ENCODE measurements at places on chromosomes 3 and 15. TPM values are rescaled to one million over a fixed set of nuclear protein-coding genes. Genes with fewer than 3 reads are reported as not detected.

STX19 gene
- total RNA-seq, result 7.5 TPM

LRRC15 gene
- 0.29 TPM for total RNA-seq

PIERCE2 gene
- 6.5 TPM for total RNA-seq

DNA sequence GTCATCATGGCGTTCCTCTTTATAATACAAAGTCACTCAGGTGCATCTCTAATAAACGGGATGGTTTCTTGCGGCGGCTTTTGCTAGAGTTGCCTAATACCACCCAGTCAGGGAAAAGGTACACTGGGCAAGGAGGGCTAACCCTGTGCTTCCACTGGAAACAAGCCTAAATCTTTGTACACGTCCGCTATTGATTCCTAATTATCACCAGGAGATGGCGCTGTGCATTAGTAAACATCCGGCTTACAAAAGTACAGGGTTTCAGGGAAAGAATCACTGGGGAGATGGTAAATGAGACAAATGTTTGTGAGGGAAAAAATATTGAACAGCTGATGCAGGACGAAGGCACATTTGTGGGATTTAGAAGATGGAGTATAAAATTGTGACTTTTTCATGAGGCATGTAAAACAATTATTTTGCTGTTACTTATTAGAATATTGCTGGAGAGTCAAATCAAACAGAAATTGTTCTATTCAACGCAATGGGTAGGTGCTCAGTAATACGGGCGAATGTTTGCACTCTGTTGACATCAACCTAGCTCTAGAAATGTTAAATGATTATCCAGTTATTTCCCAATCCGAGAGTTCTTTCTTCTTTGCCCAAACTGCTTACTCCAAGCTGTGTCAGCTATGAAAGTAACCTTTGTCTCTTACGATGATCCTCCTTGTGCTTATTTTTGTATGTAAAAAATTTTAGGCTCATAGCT lies 50.6 kb downstream of the GMNC start:
- no peak for DNase-seq

DNA sequence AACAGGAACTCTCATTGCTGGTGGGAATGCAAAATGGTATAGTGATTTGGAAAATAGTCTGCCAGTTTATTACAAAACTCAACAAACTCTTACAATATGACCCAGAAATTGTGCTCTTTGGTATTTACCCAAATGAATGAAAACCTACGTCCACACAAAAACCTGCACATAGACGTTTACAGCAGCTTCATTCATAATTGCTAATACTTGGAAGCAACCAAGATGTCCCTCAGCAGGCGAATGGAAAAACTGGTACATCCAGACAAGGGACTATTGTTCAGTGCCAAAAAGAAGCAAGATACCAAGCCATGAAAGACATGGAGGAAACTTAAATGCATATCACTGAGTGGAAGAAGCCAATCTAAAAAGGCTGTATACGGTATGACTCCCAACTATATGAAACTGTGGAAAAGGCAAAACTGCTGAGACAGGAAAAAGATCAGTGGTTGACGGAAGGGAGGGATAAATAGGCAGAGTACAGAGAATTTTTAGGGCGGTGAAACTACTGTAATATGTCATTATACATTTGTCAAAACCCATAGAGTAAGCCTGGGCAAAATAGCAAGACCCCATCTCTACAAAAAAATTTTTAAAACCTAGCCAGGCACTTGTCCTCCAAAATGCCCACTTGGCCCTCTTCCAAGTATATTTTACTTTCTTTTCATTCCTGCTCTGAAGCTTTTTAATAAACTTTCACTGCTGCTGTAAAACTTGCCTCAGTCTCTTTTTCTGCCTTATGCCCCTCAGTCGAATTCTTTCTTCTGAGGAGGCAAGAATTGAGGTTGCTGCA lies 4.9 kb upstream of the MKRN2OS start:
- DNase-seq, result no peak

GRCh38 chr3:83559082-83559481 lies 1399.7 kb upstream of the CADM2 start:
- no peak for DNase-seq

DNA sequence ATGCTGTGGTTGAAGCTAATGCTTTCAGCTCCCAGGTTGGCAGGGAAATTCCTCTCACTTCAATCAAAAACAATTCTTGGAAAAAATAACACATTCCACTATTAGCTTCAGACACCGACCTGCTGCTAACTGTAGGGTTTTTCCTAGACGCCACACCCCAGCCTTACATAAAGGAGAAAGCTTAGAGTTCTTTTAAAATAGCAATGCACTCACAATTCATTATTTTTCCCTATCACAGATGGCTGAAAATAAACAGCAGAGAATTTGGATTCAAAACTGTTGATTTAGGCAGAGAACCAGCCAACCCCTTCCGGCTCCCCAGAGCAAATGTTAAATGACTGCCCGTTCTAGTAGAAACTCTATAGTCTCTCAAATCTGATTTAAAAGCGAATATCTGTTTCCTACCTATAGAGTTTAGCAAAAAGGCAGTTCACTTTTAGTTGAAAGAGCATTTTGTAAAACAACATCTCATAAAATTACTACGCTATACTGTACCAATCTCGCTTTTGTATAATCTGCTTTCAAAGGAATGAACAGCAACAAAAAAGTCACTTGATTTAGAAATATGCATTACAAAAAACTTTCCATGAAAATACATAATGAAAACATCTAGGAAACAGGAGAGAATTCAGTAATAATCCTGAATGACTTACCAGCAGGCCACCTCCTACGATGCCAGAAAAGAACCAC lies 586 bp downstream of the TM4SF1 start:
- DNase-seq, result no peak

- DNase-seq, result no peak
Measured at GRCh38 chr3:14721126-14721864, 46.4 kb downstream of the C3orf20 start.

DNA sequence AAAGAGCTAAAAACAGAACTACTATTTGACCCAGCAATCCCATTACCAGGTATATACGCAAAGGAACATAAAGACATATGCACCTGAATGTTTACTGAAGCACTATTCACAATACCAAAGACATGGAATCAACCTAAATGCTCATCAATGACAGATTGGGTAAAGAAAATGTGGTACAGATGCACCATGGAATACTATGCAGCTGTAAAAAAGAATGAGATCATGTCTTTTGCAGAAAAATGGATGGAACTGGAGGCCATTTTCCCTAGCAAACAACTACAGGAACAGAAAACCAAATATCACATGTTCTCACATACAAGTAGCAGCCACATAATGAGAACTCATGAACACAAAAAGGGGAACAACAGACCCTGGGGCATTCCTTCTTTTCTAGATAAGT lies 208.9 kb upstream of the LRRFIP2 start:
- DNase-seq, result no peak

DNA sequence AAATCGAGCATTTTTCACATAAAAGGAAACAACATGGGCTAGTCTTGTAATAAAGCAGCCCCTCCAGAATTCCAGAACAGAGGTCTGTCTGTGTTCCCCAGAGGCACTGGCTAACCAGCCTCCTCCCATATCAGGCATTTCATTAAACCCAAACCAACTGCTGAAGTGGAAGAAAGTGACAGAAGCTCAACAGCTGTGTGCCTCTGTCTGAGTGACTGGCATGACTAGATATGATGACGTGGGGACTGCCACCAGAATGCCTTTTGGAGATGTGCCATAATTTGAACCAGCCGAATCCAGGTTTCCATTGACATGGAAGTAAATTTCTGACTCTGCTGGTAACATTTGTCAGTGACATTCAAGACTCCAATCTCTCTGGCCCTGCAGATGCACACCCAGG lies 8.7 kb downstream of the LIMD1 start:
- DNase-seq, result no peak

DNA sequence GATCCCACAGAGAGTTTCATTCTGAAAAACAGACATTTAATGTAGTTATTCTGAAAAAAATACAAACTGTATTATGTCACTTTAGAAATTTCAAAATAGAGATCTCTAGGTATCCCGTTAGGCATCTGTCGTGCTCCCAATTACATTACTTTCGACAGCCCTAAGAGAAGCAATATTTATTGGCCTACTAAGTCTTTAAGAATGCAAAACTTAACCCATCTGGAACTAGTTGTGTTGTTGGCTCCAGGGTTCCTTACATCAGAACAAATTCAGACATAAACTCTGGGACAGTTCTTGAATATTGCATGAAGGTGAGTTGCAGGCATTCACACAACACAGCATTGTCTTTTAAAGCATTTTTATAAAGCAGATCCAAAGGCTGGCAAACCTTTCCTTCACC lies 498.4 kb downstream of the FHIT start:
- DNase-seq, result no peak

DNA sequence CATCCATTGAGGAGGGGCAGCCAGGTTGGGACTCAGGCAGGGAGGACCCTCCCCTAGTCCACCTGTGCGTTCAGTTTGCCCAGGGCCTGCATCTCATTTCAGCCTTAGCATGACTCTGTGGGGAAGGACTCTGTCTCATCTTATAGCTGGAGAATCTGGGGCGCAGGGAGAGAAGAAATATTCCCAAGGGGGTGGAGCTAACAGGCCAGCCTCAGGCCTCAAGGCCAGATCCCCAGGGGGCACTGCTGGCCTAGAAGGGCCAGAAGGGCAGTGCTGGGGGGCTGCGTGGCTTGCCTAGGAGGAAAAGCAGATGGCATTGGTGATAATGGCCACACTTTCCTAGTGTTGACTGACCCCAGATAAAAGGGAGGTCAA lies 10.9 kb downstream of the AMOTL2 start:
- DNase-seq, result no peak
